ENCODE measurements at places on chromosomes 1 and 21.
A peak's percentile ranks its signal among the peaks of the same experiment; 100 is the strongest.

DNA sequence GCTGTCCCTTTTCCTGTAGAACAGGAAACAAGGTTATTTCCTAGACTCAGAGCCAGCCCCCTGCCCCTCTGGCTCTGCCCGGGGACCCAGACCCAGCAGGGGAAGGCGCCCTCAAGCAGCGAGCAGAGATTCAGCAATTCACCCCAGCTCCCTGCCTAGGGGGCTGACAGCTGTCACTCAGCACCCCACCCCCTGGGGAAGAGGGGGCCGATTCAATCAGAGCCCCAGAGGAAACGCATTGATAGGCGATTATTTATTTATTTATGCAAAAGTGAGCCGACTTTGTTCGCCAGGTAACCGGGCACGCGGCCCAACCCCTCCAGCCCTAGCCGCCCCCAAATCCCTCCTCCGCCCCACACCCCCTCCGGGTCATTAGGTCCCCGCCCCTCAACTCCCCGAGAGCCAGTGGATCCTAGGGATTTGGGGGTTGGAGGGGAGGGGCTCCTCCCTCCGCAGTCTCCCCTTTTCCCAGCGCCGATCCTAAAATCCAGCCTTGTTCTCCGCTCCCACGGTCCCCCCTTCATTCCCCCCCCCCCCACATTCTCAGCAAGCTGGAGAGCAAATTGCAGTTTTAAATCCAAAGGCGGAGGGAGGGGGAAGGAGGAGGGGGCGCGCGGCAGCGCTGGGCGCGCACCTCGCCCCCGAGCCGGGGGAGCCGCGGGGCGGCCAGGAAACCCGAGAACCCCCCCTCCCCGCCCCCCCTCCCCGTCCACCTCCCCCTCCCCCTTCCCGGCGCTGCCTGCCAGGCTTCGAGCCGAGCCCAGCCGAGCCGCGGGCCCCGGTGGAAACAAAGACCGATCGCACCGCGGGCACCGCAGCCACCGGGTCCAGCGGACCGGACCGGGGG, 1.3 kb downstream of the AHDC1 start:
- peak; percentile 54 for DNase-seq

DNA sequence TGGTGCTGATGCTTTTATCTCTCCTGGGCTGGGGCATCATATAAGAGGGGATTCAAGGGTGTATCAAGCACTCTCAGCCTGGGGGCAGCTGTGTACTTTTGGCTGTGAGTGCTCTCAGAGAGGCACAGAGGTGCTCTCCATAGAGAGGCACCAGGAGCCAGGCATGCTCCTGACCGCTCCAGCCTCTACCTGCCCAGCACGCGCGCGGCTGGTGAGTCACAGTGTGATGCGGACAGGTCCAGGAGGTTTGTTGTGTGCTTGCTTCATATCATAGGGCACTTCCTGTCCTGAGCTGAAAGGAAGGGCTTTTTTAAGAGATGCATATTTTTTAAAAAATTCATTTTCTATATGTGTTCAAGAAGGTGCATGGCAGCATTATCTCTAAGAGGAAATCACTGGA, 93.6 kb upstream of the BCAR3 start:
- DNase-seq = no peak

DNA sequence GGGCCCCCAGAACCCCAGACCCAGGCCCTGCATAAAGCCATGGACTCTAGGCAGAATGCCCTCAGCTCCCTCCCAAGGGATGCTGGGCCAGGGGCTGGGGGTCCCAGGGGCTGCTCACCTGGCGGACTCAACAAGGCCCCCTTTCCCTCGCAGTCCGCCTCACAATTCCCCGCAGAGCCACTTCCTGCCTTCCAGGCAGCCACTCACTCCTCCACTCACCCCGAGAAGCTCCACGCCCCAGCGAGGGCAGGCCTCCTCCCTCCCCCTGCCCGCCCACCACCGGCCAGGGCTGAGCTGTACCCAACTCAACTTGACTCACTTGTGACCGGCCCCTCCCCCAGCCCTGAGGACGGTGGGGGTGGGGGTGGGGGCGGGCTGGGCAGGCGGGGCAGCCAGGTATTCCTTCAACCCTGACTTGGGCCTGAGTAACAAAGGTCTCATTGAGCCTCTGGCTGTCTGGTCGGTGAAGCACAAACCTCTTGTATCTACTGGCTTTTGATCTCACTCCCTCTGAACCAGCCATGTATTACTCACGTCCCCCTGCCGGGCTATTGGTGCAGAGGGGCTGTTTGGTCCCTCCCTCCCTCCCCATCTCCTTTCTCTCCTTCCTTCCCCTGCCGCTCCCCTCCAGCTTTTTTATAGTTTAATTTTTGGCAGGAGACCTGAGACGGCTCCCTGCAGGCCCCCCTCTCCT, 5.9 kb downstream of the BLACAT1 start:
- DNase-seq = no peak

- DNase-seq = peak; percentile 81
These were observed 16.4 kb upstream of the KANK4 start for GRCh38 chr1:62335656-62336055.

- no peak for DNase-seq
These were observed 569.0 kb upstream of the ADGRL2 start for GRCh38 chr1:81231729-81232038.

DNA sequence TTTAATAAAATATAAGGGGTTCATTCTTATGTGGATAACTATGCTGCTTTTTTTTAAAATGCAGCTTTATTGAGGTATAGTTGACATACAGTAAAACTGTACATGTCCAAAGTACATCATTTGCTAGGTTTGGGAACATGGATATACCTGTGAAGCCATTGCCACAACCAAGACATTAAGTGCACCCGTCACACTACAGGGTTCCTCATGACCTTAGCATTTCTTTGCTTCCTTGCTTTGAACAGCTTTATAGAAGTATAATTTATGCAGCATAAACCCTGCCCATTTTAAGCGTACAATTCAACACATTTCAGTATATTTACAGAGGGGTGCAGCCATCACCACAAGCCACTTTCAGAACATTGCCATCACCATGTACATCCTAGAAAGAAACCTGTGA, 26.3 kb downstream of the FHAD1 start:
- no peak for DNase-seq

DNA sequence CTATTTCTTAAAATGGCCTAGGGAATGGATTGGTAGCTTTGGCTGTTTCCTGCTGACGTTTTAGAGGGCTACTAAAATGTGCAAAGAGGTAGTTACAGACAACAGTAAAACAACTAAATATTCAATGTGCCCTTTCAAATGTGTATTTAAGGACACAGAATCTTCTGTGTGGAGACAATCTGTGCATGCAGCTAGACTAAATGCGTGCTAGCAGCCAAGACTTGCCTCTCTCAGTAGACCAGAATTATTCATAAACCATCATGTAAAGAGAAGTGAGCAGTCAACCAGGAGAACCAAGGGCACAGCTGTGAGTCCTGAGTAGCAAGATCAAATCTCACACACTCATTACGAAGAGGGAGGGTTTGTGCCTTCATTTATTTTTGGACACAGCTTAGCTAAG, 160.2 kb upstream of the GREM2 start:
- DNase-seq = no peak

DNA sequence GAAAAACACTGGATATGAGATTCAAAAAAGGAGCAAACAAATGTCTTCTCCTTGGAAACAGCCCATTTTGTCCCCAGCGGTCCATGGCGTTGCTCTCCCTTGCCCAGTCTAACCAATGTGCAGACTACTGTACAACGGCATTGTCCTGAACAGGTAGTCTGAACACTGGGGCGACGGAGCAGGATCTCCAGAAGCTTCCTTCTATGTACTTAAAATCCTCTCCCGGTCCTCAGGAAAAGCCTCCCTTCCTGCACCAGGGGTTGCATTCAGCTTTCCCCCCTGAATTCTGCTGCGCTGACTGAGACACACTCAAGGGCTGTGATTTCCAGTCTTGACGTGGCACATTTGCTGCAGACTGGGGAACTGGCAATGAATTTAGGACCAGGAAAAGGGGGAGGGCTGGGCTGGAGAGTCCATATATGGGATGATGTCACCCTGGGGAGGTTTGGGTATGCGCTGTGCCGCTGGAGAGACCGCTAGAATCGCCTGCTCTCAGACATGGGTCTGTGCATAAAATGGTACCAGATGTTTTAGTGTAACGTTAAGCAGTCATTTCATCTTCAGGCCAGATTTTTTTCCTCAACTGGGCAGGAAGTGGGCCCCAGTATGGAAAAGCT, 275.9 kb upstream of the C1orf105 start:
- DNase-seq = no peak

DNA sequence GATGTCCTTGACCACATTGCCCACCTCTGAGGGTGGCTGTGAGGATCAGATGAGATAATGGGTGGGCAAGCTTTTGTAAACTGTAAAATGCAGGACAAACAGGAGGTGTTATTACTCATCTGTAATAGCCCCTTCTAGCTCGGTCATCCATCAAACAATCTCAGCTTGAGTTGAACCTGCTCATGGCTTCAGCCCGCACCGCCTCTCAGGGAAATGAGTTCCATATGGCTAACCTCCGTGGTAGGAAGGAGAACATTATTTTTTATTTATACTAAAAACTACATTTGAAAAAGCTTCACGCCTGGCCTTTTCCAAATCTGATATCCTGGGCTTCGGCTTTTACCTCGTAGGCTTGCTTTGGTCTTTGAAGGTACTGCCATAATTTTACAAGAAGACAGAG, 116.2 kb upstream of the USP24 start:
- no peak for DNase-seq

DNA sequence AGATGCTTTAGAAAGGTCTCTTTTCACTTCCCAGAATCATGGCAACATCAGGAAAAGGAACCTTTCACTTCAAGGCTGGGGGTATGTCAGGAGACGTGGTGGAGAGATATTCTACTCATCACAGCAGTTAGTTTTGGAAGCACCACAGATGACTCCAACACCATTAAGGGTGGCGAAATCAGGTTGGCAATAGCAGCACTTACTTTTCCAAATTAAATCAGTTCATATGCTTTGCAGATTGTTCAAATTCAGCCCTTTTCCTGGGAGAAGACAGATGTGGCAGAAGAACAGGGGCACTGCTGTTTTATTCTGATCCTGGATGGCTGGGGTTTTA, 79.0 kb downstream of the RUNX1 start:
- no peak for DNase-seq

DNA sequence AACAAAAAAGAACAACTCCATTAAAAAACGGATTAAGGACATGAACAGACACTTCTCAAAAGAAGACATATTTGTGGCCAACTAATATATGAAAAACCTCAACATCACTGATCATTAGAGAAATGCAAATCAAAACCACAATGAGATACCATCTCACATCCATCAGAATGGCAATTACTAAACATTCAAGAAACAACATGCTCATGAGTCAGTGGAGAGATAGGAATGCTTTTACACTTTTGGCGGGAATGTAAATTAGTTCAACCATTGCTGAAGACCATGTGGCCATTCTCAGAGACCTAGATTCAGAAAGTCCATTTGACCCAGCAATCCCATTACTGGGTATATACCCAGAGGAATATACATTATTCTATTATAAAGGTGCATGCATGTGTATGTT, 1442.6 kb upstream of the B3GALT2 start:
- DNase-seq = no peak

DNA sequence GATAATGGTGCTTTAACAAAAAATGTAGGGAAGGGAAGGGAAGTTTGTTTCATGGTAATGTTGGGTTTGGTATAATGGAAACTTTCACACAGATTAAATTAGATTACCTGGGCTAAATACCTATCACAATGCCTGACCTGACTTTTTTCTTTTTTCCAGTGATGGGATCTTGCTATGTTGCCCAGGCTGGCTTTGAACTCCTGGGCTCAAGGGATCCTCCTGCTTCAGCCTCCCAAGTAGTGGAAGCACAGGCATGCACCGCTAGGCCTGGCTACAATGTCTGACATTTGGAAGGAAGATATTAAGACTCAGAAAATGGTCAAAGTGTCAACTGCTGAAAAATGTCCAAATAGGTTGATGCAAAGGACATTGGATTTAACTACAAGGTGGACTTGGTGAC, 67.4 kb downstream of the KCNK1 start:
- DNase-seq = no peak

- peak; percentile 21 for DNase-seq
These were observed 212.2 kb downstream of the LYPLAL1 start for GRCh38 chr1:219385787-219386427.

- peak; percentile 80 for DNase-seq
These were observed 9.9 kb downstream of the TOR1AIP2 start for GRCh38 chr1:179867493-179868330.

GRCh38 chr1:22861764-22862440, 110.8 kb downstream of the LACTBL1 start:
- no peak for DNase-seq

DNA sequence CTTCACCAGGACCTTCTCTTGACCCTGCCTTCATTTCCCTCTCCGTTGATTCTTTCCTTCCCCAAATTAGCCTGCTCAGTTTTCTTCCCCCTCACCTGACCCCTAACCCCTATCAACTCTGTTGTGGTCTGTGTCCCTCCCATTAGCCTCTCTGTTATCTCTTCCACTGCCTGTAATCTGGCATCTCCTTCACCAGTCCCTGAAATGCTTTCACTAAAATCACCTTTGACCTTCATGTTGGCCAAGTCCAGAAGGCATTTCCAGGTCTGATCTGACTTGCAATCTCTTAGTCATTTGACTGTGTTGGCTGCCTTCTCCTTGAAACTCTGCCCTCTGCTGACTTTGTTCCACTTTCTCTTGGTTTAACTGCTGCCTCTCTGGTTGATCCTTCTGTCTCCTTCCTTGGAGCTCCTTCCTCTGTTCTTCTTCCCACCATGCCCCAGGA, 28.2 kb downstream of the ATP8B2 start:
- peak; percentile 69 for DNase-seq

GRCh38 chr1:151545542-151545941, 5.4 kb downstream of the TUFT1 start:
- DNase-seq = no peak

- DNase-seq = no peak
These were observed 35.9 kb downstream of the URB1 start for GRCh38 chr21:32356874-32357395.
